Testis (tissue), 5 donors: ENCODE measurements at places on chromosomes 1 and 21. TPM values are rescaled to one million over a fixed set of nuclear protein-coding genes. Genes with fewer than 3 reads are reported as not detected.

The ZNF697 gene
- 14.8 TPM for total RNA-seq

The ACOT7 gene
- 52.5 TPM for total RNA-seq

The SLAMF1 gene
- total RNA-seq: 0.50 TPM

The CKS1B gene
- total RNA-seq: 45.5 TPM

The HMGCL gene
- 48.2 TPM for total RNA-seq
